ENCODE measurements at places on chromosomes 2 and 18.

DNA sequence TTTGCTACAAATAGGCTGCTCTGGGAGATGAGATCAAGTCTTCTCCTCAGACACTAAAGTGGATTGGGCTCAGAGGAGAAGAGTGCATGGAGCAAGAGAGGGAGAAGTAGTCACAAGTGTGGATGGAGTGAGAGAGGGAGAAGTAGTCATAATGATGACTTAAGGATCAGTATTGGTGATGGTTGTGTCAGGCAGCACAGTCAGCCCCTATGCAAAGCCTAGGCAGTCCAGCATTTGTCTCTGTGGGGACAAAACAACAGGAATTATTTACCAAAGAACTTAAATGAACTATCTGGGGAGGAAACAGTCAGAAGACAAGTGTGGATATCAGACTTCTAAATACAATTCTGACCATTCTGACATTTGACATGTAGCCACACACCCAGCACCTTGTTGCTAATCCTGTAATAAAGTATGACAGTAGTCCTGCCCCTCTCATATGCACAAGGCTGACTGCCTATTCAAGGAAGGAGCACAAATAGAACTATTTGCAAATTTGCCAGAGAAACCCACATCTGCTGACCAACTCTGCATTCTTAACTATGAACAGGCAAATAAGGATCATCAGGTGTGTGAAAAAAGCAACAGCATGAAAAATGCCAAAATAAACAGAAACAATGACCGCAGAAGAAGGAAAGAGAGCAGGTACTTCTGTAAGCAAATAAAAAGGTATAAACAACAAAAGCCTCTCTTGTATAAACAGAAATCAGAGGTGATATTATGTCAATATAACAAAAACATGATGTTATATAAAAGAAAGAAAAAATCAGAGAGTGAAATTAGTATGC is 1597.9 kb upstream of the ACVR2A start:
- no peak for DNase-seq

- DNase-seq: no peak
Observed at GRCh38 chr2:219159771-219160185, 837 bp downstream of the NHEJ1 start.

DNA sequence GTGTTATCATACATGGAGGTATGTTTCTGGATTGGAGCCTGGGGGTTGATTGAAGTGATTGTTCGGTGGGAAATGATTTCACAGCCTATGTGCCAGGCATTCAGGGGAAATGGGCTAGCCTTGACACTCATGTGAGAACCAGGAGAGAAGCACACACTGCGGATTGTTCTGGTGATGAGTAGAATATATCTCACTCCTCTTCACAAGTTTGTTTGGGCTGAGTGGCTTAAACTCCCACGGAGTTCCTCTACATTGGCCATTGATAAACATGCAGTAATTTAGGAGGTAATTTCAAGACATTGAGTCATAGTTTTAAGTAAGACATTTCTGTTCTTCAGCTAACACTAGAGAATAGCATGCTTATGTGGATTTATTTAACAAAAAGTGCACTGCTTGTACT is 498.9 kb upstream of the NETO1 start:
- DNase-seq: peak; percentile 6

DNA sequence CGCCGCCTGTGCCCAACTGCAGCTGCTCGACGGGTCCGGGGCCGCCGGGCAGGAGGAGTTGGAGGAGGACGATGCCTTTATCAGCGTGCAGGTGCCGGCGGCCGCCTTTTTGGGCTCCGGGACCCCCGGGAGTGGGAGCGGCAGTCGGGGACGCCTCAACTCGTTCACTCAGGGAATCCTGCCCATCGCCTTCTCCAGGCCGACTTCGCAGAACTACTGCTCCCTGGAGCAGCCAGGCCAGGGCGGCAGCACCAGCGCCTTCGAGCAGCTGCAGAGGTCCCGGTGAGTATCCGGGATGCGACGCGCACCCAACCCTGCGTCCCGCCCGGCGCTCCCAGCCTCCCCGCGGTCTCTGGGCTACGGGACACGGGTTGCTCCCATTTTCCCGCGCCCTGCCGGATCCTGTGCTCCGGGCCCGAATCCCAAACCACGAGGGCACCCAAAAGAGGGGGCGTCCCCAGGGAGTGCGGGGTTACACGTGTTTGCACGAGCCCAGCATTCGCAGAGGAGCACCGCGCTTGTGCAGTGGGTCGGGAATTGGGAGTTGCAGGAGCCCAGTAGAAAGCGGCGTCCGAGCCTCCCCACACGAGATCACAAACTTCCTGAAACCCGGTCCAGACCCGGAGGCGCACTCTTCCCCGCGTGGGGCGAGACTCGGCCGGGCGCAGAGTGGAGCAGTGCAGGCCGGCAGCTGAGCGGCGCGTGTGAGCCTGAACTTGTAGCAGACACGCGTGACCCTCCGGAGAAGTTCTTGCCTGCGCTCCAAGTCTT is 1.2 kb downstream of the CABLES1 start:
- no peak for DNase-seq

DNA sequence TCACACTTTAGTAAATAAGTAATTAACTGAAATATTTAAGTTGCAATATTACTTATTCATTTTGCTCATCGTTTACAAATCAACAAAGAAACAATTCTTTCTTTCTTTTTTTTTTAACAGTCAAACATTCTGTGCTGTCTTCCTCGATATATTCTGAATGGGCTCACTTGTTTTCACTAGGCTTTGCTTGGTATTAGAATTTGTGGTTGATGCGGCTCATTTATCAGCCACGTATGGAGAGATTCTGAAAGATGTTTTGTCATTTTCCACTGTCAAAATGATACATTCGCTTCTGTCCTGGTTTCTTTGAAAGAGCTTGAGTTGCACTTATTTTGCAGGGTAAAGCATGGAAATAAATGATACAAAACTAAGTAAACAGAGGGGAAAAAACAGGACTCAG is 323.7 kb downstream of the LRRTM1 start:
- no peak for DNase-seq

DNA sequence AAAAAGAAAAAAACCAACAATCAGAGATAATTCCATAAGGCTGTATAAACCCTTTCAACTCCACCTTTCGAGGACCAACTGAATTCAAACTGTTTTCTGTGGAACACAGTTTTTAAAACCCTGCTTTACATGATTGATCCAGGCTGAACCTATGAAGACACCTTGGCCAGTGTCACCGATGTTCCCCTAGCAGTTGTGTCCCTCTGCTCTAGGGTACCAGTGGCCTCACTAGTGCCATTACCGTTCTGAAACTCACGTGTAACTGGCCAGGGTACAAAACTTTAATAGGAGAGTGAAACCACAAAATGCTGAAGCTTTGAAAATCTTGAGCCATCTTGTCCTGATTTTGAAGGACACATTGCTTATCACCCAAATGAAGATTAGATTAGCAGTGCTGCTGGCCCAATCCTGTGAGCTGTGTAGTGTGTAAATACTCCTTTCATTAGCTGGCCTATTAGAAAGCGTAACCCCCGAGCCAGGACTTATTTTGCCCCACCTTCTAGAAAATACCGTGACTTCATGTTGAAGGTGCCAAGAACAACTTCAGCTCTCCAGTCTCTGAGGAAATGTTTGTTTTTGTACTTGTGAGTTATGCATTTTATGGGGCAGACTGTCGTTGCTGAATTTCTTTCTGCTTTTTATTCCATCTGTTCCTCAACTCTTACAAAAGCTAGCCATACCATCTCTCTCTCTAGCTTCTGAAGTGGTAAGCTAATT is 147.8 kb upstream of the MAP3K20 start:
- no peak for DNase-seq

GRCh38 chr2:70778676-70779075 is 10.7 kb upstream of the ADD2 start:
- DNase-seq: no peak

GRCh38 chr2:96254571-96254970 is 11.2 kb downstream of the TMEM127 start:
- no peak for DNase-seq

DNA sequence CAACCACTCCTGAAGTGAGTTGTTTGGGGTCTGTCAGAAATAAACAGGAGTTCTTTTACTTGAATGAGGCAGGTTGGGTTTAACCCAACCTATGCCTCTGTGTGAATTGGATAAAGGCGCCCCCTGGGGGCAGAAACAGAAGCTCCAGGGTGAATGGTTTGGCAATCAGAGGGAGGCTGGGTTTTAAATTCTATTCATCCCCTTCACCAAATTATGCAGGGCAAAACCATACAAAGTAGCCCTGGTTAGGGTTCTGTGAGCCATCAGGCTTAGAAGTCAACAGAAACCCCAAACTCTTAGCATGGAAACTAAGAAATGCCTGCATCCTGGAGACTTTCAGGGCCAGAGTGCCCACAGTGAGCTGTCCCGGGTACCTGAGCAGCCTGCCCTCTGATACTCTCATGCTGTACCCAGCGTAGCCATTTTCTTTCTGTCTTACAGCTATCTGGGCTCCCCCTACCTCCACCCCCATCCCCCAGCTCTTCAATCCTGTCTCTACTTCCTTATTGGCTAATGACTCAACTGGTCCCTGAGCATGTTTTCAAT is 241.5 kb downstream of the ICOS start:
- no peak for DNase-seq

- DNase-seq: no peak
Observed at GRCh38 chr2:197211881-197212342, 98.7 kb downstream of the ANKRD44 start.

GRCh38 chr2:20515290-20516220 is 68.7 kb downstream of the RHOB start:
- DNase-seq: no peak

GRCh38 chr18:30582078-30582477 is 460.5 kb downstream of the DSC3 start:
- no peak for DNase-seq

- DNase-seq: no peak
Observed at GRCh38 chr2:240806006-240806405, 14.0 kb downstream of the KIF1A start.

DNA sequence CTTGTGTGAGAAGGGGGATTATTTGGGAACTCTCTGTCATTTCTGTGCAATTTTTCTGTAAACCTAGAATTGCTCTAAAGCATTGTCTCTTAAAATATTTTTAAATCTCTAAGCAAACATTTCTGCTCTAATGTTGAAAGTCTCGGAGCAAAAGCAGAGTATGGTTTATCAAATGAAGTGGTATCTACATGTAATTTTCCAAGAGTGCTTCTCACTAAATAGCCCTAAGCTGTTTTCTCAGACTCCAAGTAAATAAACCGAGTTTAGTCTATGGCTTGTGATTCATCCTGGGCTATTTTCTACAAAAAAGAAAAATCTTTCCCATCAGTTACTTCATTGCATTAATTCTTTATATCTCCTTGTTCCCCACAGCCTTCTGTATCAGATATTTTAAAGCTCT is 90.8 kb downstream of the METTL4 start:
- no peak for DNase-seq

DNA sequence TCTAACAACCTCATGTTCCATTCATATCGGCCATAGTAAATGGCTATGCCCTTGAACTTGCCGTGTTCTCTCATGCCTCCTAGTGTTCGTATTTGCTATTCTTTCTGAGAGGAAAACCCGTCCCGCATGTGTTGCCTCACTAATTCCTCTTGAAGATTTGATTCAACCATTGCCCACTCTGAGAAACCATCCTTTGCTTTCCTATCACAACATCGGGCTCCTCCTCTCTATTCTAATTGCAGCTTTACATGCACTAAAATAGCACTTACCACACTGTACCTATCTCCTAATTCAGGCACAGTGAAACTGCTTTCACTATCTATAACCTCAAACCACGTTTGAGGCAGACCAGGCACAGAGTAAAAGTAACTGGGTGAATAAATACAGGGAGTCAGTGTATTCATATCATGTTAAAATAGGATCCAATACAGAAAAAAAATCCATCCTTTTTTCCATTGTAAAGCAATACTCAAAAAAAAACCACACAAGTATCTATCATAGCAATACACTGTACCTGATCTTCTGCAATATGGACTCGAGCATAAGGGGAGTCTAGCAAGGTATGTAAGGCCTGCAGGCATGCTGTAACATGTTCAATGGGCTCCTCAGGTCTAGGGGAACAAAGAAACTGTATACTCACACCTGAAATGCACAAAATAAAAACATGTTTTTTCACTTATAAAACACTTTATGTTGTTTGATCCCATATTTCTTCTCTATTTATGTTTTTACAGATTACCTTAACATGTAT is 39.0 kb upstream of the STRN start:
- DNase-seq: no peak

GRCh38 chr2:30417253-30417652 is 29.8 kb upstream of the LCLAT1 start:
- DNase-seq: no peak

DNA sequence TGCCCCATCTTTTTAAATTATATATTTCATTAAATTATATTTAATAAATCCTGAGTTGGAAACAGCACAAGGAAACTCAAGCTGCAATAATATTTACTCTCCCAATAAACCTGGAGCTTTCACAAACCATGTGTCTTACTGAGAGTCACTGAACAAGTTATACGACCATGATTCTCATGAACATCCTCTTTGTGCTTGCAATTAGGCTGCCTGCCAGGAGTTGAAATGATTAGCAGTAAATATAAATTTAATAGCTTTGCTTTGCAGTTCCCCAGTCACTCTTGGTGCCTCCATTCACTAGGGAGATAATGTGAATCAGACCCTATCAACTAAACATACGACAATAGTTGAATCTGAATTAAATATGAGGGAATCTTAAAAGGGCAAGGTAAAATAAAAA is 905.1 kb downstream of the NRXN1 start:
- no peak for DNase-seq

DNA sequence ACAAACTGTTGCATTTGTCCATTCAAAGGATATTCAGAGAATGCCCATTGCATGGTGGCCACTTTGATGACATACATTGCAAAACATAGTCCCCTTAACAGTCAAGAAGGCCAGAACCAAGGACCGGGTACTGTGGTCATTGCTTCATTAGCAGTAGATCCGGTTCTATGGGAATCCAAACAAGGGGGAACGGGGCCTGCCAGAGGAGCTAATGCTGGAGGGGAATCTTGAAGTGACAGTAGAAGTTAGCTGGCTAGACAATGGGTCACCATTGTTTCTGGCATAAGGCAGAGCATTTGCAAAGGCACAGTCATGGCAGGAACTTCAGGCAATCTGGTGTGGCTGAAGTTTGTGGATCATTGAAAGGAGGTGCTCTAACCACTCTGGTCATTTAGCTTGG is 279.7 kb downstream of the SS18 start:
- no peak for DNase-seq

GRCh38 chr2:169012812-169013627 is 18.1 kb downstream of the ABCB11 start:
- DNase-seq: no peak

- DNase-seq: no peak
Observed at GRCh38 chr2:85257970-85258605, 69.7 kb downstream of the TGOLN2 start.
